CD4-positive, alpha-beta T cell treated with Interleukin-10 for 1 hour (primary cell): ENCODE measurements at places on chromosomes 2 and 18.
A peak's percentile ranks its signal among the peaks of the same experiment; 100 is the strongest.

- DNase-seq = no peak
Measured at GRCh38 chr18:49839012-49839411, 25.7 kb upstream of the ACAA2 start.

- DNase-seq = no peak
Measured at GRCh38 chr18:13573750-13574149, 152.6 kb downstream of the FAM210A start.

- no peak for DNase-seq
Measured at GRCh38 chr2:233528182-233528581, 38.4 kb downstream of the USP40 start.

- DNase-seq = no peak
Measured at GRCh38 chr2:10961490-10961875, 49.7 kb downstream of the KCNF1 start.

- no peak for DNase-seq
Measured at GRCh38 chr18:60090170-60090569, 190.4 kb downstream of the PMAIP1 start.

DNA sequence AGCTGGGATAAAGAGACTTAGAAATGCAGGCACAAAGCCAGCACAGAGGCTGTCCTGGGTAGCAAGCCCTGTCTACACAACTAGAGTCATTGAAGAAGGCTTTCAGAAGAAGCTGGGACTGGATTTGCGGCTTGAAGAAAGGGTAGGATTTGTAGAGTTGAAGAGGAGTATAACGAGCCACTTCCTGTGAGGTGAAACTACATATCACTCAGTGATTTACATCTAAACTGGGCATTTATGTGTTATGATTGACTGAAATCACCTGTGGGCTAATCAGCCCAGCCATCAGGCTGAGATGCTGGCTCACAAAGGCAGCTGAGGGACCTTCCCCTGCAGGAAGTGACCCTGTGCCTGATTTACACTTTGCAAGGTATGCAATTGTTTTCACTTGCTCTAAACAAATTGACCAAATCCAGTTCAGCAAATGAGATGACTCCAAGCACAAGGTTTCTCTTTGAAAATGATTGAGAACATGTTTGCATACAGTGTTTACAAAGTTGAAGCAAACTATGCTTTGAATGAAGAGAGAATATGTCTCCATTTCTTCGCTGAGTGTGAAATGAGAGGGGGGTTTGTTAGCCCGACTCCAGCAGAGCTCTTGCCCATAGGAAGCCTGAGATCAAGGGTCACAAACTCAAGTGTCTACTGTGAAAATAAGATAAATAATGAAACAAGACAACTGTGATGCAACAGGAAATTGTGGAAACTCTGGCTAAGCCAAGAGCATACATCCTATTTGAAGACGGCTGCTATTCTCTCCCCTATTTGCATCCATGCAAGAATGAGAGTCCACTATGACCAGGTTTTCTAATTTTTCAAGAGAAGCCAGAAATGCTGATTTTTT, 69.3 kb upstream of the HK2 start:
- no peak for DNase-seq

DNA sequence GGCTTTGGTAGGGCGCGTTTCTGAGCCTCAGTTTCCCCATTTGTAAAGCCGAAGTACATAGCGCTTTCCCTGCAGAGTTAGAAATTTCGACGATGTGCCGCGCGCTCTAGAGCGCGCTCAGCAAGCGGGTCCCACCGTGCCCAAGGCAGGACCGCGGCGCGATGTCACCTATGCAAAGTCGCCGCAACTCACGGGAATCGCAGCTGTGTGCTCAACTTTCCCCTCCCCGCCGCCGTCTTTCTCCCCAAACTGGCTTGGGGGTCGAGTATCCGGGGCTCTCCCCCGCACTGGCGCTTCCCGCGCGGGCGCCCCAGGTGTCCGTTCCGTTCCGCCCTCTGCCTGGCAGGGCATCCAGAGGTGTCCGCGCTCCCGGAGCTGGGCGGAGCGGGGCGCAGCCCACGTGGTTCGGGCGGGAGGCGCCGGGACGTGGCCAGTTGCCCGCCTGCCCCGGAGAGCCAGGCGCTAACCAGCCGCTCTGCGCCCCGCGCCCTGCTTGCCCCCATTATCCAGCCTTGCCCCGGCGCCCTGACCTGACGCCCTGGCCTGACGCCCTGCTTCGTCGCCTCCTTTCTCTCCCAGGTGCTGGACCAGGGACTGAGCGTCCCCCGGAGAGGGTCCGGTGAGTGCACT, at the start of gene MLPH:
MLPH (plus strand) TSS at position 433 of the 630 bp plus-strand sequence. CDS start 6,176 bp downstream, outside the sequence.
- no peak for DNase-seq

DNA sequence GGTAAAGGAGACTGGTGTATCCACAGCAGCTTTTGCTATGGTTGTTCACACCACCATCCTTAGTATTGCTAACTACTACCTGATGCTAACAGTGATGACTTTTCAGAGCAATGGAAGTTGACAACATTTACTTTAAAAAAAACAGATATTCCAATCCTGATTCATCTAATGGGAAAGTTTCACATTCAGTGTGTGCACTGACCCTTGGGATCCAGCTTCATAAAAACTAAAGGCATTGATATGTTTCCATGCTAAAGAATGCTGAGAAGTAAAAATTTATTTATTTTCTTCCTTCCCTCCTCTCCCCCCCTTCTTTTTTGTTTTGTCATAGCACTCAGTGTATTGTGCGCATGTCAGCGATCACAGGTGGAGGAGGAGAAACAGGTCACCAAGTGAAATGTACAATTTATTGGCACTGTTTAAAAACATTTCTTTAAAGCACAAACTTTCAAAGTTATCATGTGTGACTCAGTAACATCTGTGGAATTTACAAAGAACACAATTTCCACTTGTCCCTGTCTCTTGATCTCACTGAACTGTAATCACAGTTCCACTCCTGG, 229.9 kb downstream of the ALK start:
- no peak for DNase-seq

DNA sequence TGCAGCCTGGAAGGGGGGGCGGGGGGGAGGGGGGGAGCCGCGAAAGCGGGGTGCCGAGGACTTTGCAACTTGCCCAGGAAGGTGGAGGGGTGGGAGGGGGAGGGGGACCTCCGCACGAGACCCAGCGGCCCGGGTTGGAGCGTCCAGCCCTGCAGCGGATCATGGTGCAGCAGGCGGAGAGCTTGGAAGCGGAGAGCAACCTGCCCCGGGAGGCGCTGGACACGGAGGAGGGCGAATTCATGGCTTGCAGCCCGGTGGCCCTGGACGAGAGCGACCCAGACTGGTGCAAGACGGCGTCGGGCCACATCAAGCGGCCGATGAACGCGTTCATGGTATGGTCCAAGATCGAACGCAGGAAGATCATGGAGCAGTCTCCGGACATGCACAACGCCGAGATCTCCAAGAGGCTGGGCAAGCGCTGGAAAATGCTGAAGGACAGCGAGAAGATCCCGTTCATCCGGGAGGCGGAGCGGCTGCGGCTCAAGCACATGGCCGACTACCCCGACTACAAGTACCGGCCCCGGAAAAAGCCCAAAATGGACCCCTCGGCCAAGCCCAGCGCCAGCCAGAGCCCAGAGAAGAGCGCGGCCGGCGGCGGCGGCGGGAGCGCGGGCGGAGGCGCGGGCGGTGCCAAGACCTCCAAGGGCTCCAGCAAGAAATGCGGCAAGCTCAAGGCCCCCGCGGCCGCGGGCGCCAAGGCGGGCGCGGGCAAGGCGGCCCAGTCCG, 540 bp downstream of the SOX11 start:
- DNase-seq = no peak

DNA sequence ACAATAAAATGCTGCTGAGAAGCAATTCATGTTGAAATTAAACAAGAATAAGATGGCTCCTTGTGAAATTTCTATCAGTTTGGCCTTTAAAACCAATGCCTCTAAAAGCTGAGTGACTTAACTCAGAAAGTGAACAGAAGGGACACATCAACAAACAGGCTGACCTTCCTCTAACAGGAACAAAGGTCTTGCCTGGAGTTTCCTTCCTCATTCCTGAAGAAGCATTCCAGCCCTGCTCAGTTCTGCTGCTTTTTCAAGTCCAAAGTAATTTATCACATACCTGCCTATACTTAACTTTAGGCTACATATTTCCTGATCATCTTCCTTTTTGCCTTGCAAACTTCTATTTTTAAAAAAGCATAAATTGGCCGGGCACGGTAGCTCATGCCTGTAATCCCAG, 14.1 kb downstream of the PTRHD1 start:
- no peak for DNase-seq

GRCh38 chr2:75424936-75425619, 135.7 kb downstream of the EVA1A start:
- no peak for DNase-seq

DNA sequence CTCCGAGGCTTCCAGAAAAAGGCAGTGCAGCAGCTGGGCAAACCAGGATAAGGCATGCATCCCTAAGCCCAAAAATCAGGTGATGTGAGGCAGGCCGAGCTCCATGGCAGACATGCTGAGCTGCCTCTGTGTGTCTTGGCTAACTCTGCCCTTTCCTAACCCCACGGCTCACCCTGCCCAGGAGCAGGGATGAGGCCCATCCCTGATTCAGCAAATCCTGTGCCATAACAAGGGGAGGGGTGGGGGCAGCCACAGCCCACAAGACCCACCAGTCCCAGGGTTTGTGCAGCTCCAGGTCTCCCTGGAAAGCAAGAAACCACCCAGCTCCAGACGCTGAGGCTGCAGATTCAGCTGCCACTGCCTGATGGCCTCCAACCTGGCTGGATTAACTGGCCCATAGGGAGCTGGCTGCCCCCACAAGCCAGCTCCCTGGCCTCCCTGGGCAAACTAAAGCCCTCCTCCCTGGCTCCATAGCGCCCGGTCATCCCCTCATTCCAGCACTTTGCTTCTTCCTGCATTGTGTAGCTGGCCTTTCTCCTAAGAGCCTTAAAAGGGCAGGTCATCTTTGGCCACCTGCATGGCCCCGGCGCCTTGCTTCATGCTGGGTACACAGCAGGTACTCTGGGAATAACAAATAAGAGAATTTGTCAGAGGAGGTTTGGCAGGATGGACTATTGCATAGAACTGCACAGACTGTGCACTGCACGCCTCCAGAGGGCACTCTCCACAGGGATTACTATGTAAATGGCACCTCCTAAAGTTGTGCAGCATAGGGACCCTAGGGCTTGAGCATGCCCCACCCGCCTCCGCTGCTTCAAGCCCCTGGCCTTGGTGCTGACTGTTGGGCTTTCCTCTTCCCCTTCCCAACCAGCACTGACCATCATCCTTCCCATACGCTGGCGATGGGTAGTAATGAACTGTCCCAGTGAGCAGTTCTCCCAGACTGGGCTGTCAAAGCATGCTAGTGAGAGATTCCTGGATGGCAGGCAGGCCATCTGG, 10.7 kb downstream of the STEAP3 start:
- DNase-seq = no peak

GRCh38 chr2:146193619-146194018, 1651.2 kb upstream of the ACVR2A start:
- no peak for DNase-seq

- peak; percentile 14 for DNase-seq
Measured at GRCh38 chr18:8705961-8706790, 820 bp downstream of the MTCL1 start.

DNA sequence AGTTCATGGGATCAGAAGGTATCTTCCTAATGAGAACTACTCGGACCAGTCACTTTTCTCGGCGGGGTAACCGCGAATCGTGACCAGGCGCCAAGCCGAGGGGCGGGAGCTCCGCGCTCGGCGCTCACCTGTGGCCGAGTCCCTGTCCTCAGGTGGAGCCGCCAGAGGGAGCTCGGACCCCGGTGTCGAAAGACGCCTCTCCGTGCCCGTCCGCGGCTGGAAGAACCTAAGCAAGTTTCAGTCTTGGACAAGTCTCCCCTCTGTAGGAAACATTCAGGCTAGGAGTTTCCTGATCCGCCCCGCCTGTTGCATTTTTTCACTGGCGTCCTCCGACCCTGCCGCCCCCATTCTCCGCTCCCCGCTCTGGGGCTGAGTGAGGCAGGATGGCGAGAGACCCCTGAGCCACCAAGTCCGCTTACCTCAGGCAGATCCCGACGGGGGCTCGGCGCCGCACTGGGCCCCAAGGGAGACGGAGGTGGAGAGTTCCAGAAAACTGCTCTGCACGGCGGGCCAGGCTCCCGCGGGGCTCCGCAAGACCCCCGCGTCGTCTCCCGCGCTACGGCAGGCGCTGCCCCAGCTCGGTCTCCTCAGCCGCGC, 480 bp downstream of the DSEL start:
- peak; percentile 61 for DNase-seq

GRCh38 chr2:83695530-83695929, 763.5 kb downstream of the SUCLG1 start:
- DNase-seq = no peak

- DNase-seq = peak; percentile 50
Measured at GRCh38 chr2:106057206-106057605, 136.9 kb downstream of the UXS1 start.

DNA sequence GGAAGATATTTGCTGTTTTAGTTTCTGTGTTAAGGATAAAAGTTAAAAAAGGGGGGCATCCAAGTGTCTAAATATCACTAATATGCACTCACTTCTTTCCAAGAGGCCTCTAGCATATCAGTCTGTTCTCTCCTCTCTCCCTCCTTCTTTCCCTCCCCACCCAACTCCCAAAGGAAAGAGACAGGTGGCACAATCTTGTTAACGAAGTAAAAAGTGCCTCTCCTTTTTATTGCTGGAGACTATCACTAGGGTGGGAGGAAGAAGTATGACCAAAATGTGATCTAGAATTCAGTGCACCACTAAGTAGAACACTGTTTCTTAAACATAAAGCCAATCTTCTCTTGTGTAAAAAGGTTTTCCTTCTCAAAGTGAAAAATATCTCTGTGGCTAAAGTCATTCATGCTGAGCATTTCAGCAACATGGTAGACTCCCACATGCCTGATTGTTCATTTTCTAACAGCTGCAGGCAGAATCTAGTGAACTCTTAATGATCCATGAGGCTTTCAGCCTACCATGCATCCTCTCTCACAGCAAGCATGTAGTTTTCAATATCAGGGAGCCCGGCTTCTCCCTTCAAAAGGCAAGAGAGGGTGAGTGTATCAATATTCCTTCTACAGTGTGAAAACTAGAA, 39.5 kb downstream of the RNU4ATAC start:
- DNase-seq = no peak

DNA sequence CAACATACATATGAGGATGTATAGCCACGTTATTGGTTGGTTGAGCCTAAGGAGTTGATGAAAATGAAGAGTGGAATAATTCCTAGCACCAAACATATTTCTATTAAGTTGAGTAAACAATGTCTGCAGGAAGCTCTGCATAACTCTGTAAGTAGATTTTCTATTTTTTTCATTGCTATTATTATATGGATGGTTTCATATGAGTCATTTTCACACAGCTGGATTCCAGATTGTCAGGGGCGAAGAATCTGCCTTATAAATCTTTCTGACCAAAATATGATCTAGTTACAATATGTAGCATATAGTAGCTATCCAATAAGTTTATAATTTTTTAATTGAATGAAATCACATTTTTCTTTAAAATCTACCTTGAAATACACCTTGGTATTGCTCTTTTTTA, 468.0 kb upstream of the PKDCC start:
- no peak for DNase-seq

GRCh38 chr18:48791636-48792105, 159.1 kb downstream of the SMAD7 start:
- DNase-seq = no peak

GRCh38 chr2:232117413-232117812, 155.9 kb downstream of the DIS3L2 start:
- DNase-seq = no peak

- DNase-seq = no peak
Measured at GRCh38 chr2:134169788-134170187, 84.1 kb upstream of the MGAT5 start.
